ENCODE measurements at places on chromosomes 5 and 9.

- no peak for DNase-seq
Measured at GRCh38 chr5:176429972-176430371, 13.6 kb upstream of the CLTB start.

- DNase-seq, result no peak
Measured at GRCh38 chr5:95838556-95838955, 16.0 kb upstream of the GLRX start.

DNA sequence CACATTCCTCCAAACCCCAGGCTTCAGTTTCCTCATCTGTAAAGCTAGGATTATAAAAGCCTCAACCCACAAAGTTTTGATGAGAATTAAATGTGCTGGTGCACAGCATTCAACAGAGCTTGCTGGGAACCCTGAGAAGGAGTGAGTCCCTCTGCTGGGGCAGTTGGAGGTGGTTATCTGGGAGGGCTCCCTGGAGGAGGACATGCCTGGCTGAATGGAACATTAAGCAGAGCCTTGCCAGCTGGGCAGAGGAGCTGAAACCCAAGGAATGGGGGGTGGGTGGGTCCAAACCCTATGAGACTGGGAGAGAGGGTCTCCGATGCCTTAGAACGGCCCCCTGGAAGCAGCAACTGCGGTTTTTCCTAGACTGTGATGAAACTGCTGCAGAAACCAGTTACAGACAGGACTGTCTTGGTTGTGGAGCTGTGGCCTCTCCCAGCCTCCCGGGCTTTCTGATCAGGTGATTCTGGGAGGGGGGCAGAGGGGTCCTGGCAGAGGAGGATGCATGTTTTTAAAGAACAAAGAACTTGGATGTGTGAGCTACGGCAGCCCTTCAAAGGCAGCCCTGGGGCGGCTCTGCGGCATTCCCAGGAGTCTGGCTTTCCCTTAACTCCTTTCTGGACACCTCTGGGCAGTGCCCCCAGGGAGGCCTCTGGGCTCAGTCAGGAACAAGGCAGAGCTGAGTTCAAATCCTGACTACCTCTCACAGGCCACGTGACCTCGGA, 20.8 kb downstream of the FIBCD1 start:
- no peak for DNase-seq

- DNase-seq, result no peak
Measured at GRCh38 chr5:158174026-158174425, 315.1 kb upstream of the CLINT1 start.

- DNase-seq, result no peak
Measured at GRCh38 chr5:16930496-16930895, 5.6 kb downstream of the MYO10 start.

GRCh38 chr5:134714120-134714519, 24.2 kb upstream of the CAMLG start:
- no peak for DNase-seq

DNA sequence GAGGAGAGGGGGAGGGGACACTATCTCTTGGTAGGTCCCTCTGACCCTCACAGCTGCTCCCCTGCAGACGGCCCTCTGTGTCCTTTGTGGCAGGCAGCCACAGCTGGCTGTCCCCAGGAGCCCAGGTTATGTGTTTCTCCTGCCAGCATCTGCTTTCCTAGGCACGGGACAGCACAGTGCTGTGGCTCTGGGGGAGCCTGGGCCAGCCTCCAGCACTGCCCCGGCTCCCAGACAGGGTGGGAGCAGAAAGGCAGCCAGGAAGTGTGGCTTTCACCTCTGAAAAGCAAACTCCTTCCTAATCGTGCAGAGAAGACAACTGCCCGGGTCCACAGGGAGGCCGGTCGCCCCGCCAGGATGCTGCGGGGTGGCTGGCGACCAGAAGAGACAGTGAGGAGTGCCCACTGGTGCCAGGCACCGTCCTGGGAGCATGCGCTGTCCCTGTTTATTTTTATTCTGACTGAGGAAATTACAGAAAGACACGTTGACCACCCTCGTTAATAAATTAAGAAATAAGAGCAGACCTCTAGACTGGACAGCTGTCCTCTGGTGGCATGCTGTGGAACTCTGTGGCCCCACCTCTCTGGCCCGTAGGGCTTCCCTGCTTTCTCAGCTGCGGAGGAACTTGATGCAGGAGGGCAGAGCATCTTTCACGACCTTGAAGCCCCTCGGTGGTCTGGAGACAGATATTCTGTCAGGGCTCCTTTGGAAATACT, 240.3 kb downstream of the FANCC start:
- no peak for DNase-seq

DNA sequence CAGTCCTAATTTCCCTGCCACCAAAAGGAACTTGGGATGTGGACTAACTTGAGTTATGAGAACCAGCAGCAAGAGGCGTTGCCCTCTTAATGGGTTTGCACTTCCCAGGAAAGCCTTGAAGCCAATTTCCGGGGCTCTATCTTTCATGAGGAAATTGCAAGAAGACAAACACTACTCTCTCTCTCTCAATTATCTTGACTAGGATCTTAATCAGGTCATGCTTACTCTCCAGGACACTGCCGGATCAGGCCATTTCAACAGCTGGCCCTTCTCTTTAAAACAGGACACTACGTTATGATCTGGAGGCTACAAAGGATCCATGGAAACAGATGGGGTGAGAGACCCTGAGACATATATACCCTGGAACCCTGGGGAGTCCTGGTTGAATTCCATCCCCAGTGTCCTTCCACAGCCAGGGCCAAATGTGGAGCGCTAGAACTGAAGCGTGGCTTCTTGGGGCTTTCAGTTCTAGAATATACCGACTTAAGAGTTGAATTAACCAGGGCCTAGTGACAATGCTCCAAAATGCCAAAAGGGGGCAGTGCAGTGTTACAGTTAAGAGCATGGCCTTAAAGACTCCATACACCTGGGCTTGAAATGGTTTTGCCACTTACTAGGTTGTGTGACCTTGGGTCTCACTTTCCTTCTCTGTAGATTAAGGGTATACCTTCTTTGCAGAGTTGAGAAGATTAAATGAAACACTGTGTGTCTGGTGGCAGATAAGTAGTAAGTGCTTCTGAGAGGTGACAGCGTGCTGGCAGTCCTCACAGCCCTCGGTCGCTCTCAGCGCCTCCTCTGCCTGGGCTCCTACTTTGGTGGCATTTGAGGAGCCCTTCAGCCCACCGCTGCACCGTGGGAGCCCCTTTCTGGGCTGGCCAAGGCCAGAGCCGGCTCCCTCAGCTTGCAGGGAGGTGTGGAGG, 21.1 kb downstream of the FAM219A start:
- DNase-seq, result no peak

GRCh38 chr9:128771094-128771721, 519 bp downstream of the ZER1 start:
- no peak for DNase-seq

DNA sequence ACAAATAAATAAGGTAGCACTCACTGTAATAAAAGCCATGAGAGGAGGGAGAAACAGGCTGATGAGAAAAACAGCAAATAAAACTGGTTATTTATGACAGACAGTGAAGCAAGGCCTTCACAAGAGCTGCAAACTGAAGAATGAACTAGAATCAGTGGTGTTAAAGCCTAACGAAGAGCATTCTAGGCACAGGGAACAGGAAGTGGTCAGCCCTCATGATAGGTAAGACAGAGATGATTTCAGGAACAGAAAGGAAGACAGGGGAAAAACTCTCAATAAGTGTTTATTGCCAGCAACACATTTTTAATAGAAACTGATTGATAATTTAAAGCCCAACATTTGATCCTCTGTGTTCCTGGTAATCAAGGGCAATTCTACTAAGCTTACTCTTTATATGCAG, 124.5 kb downstream of the EDIL3 start:
- DNase-seq, result no peak

GRCh38 chr9:103377667-103378066, 382.5 kb downstream of the CYLC2 start:
- no peak for DNase-seq

Data from ovary (tissue), 10 donors.